ENCODE measurements at places on chromosomes 6 and 20. TPM values are rescaled to one million over a fixed set of nuclear protein-coding genes. Genes with fewer than 3 reads are reported as not detected.

DNA sequence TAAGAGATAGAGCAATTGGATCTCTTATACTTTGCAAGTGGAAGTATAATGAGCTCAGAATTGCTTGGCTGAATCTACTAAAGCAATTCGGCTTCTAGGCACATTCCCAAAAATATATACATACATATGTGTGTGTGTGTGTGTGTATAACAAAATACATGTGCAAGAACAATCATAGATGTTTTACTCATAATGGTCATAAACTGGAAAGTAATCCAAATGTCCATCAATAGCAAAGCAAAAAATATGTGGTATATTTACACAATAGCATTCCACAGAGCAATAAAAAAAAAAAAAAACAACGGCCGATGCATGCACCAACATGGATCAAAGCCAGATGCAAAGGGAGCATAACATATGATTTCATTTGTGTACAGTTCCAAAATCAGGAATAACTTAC lies 707.9 kb downstream of the RFPL4B start:
- no peaks in the 10 kb centered on the region for H3K27me3 ChIP-seq
- DNase-seq, result no peak
- H3K4me1 ChIP-seq, result peaks cover 10% of the 10 kb centered on the region
- no peak overlapping the region for H3K27ac ChIP-seq

DNA sequence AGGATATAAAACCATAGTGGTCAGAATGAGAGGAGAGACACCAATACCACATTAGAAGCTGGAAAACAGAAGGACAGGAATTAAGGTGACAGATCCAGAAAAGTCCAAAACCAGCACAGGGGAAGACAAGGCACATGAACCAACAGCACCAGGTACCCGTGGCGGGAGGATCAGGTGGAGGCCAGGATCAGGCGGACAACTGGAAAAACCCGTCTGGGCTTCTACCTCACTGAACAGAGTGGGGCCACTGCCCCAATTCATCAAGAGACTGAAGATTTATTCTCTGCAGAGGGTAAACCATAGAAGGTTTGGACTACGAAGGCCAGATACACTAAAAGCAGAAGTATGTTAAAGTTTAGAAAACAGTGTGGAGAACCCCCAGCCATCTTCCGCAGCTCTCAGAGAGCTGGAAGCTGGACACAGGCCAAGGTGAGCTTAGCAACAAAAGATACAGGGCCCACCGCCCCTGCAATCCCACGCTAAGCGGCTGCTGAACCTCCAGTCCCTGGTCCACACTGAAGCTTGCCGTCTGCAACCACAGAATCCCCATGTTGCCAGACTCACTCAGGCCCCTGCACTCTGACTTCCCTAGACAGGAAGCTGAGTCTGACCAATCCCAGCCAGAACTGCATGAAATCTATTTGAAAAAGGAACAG lies 29.9 kb downstream of the ABHD12 start:
- H3K4me3 ChIP-seq, result no peak overlapping the region
- H3K36me3 ChIP-seq, result no peaks in the 10 kb centered on the region
- 0 out of 2 replicates have a peak, but pooled peaks cover 2% of the 10 kb centered on the region for H3K4me1 ChIP-seq
- peak overlapping the region; percentile 2 for H3K27ac ChIP-seq
- peak; percentile 26 for DNase-seq

- no peaks in the 10 kb centered on the region for H3K36me3 ChIP-seq
- peaks cover 5% of the 10 kb centered on the region for H3K4me1 ChIP-seq
- peaks cover 10% of the 10 kb centered on the region for H3K27me3 ChIP-seq
- no peak for DNase-seq
- H3K4me3 ChIP-seq, result no peak overlapping the region
These were observed 435.0 kb downstream of the PTPRT start for GRCh38 chr20:42754706-42755105.

GRCh38 chr6:167007985-167008384 lies 8.8 kb downstream of the CEP43 start:
- H3K27ac ChIP-seq, result no peak overlapping the region
- peaks cover 74% of the 10 kb centered on the region for H3K36me3 ChIP-seq
- DNase-seq, result peak; percentile 64

CLDN20 gene
- not detected for total RNA-seq

- no peaks in the 10 kb centered on the region for H3K4me1 ChIP-seq
- DNase-seq, result no peak
- H3K4me3 ChIP-seq, result no peak overlapping the region
- H3K27me3 ChIP-seq, result no peaks in the 10 kb centered on the region
- H3K27ac ChIP-seq, result no peak overlapping the region
These were observed 248.5 kb downstream of the NKAIN2 start for GRCh38 chr6:124052120-124052519.

DNA sequence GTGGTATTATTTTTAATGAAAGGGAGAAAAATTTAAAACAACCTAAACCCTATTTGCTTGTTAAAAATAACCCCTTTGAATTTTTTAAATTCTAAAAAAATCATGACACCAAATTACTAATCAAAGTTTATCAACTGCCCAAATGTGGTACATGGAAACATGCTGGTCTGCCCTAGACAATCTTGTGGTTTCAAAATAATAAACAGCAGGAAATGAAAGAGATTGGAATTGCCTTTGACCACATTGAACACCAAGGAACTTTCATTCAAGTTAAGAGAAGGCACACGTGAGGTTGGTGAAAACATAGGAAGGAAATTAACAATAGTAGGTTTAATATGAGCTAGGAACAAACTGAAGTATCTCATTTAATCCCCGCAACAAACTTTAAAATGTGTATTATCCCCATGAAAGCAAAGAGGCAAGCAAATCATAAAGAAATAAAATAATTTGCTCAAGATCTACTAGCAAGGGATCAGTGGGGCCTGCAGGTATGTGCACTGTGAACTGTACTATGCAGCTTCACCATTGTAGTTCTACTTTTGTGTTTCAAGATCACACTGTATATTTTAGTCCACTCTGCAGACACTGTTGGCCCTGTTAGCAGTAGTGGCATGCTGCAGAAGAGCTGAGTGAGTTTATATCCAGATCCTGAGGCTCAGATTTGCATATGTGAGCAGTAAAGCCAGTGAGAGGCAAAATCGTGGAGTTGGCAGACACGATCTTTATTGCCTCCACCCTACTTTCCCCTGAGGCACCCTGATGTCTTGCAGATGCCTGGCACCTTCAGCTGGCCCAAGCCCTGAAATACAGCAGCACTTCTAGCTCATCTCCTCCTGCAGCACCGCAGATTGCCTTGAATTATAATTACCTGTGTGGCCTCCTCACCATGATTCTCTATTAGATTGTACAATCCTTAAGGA lies 157.8 kb upstream of the TENT5A start:
- no peaks in the 10 kb centered on the region for H3K27me3 ChIP-seq
- H3K27ac ChIP-seq, result no peak overlapping the region
- no peaks in the 10 kb centered on the region for H3K36me3 ChIP-seq
- H3K4me1 ChIP-seq, result no peaks in the 10 kb centered on the region

DNA sequence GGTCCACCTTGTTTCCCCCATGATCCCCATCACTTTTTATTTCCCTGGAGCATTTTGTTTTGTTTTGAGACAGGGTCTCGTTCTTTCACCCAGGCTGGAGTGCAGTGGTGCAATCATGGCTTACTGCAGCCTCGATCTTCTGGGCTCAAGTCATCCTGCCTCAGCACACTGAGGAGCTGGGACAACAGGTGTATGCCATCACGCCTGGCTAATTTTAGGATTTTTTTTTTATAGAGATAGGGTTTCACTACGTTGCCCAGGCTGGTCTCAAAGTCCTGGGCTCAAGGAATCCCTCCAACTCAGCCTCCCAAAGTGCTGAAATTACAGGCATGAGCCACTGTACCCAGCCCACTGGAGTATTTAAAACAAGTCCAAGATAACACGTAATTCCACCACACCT lies 179.9 kb downstream of the PREX1 start:
- H3K27me3 ChIP-seq, result no peaks in the 10 kb centered on the region
- H3K36me3 ChIP-seq, result peaks cover 87% of the 10 kb centered on the region
- no peak overlapping the region for H3K27ac ChIP-seq
- no peak for DNase-seq
- no peak overlapping the region for H3K4me3 ChIP-seq
- no peaks in the 10 kb centered on the region for H3K4me1 ChIP-seq

- peaks cover 31% of the 10 kb centered on the region for H3K4me1 ChIP-seq
- H3K27me3 ChIP-seq, result no peaks in the 10 kb centered on the region
- H3K4me3 ChIP-seq, result no peak overlapping the region
These were observed 187.1 kb upstream of the TCF21 start for GRCh38 chr6:133701633-133702331.

- no peak overlapping the region for H3K27ac ChIP-seq
- DNase-seq, result no peak
- H3K27me3 ChIP-seq, result no peaks in the 10 kb centered on the region
- H3K4me1 ChIP-seq, result no peaks in the 10 kb centered on the region
- no peaks in the 10 kb centered on the region for H3K36me3 ChIP-seq
These were observed 63.9 kb downstream of the FHL5 start for GRCh38 chr6:96626759-96627364.

NR2E1 gene
- total RNA-seq, result 0.13 TPM

DNA sequence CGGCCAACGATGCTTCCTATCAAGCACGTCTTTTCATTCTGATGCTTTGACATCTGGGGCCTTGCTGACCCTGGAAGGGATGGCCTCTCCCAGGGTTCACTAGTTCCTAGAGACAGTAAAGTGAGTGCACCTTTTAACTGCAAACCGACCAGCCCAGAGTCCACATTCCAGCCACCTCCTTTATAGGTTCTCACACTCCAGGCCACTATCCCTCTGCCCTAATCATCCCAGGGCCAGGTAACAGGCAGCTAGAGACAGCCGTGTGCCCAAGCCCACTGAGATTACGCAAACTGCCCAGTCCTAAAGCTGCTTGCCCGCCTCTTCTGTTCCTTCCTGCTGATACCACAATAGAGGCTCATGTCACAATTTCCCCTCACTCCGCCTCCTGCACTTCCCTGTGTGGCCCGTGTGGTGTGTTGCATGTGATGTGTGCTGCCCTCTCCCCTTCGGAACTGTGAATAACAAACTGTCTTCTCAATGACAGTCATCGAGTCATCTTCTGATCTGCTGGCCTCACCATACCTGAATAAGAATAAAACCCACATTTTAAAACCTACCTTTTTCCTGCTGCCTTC lies 123.7 kb upstream of the EXOC2 start:
- no peak for DNase-seq
- no peaks in the 10 kb centered on the region for H3K4me1 ChIP-seq
- no peak overlapping the region for H3K27ac ChIP-seq
- no peaks in the 10 kb centered on the region for H3K27me3 ChIP-seq

BPIFA1 gene
- not detected for total RNA-seq

DNA sequence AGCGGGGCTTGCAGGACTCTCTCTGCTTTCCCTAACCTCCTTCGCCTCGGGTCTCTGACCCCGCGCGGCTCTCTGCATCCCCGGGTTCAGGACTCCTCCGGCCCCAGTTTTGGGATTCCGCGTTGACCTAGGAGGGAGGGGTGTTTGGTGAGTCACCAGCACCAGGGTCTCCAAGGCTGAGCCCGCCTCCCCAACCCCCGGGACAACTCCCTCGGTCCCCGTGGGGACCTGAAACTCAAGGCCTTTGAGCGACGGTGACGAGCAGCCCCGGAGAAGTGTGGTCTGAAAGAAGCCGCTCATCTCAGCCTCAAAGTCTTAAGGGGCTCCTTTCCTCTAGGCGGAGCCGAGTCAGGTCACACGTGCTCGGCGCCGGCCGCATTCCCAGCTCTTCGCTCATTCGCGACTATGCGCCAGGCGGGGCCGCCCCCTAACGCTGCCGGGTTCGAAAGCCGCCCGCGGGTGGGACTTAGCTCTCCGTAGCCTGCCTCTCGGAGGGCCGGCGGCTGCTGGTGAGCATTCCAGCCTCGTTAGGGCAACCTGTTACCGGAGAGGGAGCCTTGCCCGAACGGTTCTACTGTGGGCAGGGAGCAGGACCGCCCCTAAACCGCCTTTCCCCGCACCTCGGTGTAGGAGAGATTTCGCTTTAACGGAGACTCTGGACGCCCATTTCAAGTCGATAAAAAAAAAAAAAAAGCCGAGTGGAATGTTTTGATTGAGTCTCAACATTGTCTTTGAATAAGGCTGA lies 3.0 kb upstream of the PRDM13 start:
- H3K36me3 ChIP-seq, result no peaks in the 10 kb centered on the region
- H3K27me3 ChIP-seq, result no peaks in the 10 kb centered on the region
- no peak for DNase-seq
- no peak overlapping the region for H3K27ac ChIP-seq
- no peaks in the 10 kb centered on the region for H3K4me1 ChIP-seq

DNA sequence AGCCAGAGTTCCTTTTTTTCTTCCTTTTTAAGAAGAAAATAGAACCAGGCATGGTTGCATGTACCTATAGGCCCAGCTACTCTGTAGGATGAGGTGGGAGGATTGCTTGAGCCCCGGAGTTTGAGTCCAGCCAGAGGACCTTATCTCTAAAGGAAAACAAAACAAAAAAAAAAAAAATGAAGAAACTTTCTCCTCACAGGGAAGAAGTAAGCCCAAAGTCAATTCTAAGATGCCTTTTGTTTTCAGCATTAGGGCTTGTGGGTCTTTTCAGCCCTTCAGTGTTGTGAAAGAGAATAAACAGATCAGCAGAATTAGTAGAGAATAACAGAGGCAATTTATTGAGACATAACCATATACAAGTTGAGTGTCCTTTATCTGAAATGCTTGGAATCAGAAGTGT lies 26.8 kb downstream of the ZNF451 start:
- no peak overlapping the region for H3K27ac ChIP-seq
- no peaks in the 10 kb centered on the region for H3K27me3 ChIP-seq
- no peak overlapping the region for H3K4me3 ChIP-seq
- no peaks in the 10 kb centered on the region for H3K36me3 ChIP-seq

DNA sequence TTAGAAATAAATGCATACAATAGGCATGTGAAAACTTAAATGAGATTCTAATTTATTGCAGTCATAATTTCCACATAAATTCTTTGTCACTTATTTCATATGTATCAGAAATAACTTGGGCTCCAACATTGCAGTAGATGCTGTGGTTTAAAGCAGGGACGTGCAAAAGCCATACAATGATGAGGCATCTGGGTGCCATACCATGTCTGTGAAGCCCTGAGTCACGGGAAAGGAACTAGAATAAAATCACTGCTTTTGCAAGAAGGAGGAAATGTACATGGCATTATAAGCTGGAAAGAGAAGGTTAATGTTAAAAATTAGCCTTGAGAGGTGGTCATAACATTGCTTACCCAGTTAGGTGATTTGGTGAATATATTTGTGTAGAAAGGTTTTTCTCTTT lies 180.4 kb downstream of the SASH1 start:
- H3K4me1 ChIP-seq, result peaks cover 7% of the 10 kb centered on the region
- no peak overlapping the region for H3K4me3 ChIP-seq
- peaks cover 68% of the 10 kb centered on the region for H3K36me3 ChIP-seq
- DNase-seq, result no peak

ADGRF4 gene
- total RNA-seq, result not detected

GRCh38 chr6:1463751-1464426 lies 74.5 kb downstream of the FOXF2 start:
- H3K4me1 ChIP-seq, result no peaks in the 10 kb centered on the region
- H3K27ac ChIP-seq, result no peak overlapping the region
- no peaks in the 10 kb centered on the region for H3K36me3 ChIP-seq
- DNase-seq, result no peak

GRCh38 chr6:13354331-13355042 lies 26.1 kb upstream of the TBC1D7 start:
- H3K27me3 ChIP-seq, result no peaks in the 10 kb centered on the region
- H3K36me3 ChIP-seq, result no peaks in the 10 kb centered on the region
- H3K4me1 ChIP-seq, result peaks cover 40% of the 10 kb centered on the region
- H3K27ac ChIP-seq, result peak overlapping the region; percentile 93
- DNase-seq, result no peak

All from SJCRH30 (cell line).